ENCODE measurements at places on chromosomes 5 and 9. TPM values are rescaled to one million over a fixed set of nuclear protein-coding genes. Genes with fewer than 3 reads are reported as not detected.

DNA sequence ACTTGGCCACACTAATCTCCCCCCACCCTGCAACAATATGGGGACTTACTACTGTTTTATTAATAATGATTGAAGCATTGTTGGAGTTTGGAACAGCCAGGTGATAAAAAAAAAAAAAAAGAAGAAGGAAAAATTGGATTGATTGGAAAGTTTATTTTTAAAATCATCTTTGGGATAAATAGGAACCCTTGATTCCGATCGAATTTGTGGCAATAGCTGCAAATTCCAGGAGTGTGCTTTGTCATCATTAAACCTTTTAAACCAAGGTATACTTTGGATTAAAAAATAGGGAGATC lies 907 bp upstream of the NR2F1 start:
- no peak for DNase-seq

DNA sequence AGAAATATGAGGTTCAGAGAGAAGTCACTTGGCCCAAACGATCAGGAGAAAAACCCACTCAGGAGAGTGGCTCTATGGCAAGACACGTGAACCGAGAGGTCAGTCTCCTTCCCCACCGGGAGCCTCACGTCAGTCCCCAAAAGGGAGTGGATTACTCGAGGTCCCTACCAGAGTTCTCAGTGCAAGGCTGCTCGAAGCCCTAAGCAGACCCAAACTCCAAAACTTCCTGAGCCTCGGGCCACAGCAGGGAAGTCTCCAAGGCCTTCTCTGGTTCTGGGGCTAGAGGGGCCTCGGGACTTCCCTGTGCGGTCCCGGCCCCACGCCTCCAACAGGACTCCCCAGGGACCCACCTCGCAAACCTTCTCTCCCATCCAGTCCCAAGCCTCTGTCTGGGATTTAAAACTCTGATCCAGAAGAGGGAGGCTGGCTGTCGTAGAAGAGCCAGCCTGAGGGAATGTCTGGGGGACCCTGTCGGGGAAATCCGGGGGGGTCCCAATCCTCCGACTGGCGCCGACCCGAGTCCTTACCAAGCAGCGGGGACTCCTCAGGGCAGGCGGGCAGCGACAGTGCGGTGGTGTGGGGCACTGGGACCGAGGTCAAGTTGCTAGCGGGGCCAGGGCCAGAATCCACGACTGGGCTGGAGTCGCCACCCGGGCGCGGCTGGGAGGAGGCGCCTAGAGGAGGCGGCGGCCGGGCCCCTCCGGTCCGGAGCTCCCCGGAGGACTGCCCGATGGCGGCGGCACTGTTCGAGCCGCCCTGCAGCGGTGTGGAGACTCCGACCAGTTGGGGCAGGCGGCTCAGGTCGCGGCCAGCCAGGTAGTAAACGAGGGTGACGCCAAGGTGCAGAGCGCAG lies 679 bp downstream of the B4GALT1 start:
- peak; percentile 66 for DNase-seq

DNA sequence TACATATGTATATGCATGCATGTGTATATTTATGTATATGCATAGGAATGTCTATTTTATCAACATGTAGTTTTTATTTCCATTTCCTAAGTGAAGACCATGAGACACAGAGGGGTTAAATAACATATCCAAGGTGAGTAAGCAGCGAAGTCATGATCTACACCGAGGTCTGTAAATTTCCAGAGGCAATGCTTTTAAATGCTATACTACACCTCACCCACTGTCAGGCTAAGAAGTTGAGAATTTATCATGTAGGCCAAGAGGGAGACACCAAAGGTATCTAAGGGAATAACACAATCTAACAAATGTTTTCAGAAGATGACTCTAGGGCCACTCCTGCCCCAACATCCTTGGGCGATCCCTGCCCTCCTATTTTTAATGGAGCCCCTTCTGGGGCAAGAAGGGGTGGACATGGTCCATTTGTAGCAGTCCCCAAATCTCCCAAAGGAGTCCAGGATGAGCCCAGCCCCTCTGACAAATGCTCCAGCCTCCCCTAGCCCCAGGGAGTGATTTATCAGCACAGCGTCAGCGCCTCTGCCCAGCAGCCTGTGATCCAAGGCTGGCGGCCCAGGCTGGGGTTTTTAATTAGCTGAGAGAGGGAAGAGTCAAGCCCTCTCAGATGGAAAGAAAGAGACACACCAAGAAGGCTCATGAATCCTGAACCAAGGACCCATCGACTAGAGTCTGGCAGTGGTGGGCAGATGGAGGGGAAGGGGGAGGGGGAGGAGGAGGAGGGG lies 339.9 kb downstream of the ASTN2 start:
- DNase-seq, result peak; percentile 64

DNA sequence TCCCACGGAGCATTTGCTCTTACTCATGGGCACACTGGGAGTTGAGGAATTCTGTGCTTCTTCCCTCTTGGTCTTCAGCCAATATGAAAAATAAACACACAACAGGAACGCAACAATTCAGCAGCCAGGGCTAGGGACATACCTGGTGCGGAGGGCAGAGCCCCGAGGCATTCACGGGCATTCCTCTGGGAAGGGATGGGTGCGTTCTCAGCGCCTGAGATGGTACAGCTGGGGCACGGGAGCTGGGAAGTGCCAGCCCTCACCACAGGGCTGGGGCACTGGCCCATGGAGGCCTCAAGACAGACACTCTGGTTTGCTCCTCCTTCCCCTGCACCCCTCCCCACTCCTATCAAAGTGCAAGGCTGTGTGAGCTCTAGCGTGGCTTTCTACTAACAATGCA lies 2.1 kb downstream of the SLC6A3 start:
- DNase-seq, result peak; percentile 59

AMBP gene
- 43.5 TPM for polyA plus RNA-seq

DNA sequence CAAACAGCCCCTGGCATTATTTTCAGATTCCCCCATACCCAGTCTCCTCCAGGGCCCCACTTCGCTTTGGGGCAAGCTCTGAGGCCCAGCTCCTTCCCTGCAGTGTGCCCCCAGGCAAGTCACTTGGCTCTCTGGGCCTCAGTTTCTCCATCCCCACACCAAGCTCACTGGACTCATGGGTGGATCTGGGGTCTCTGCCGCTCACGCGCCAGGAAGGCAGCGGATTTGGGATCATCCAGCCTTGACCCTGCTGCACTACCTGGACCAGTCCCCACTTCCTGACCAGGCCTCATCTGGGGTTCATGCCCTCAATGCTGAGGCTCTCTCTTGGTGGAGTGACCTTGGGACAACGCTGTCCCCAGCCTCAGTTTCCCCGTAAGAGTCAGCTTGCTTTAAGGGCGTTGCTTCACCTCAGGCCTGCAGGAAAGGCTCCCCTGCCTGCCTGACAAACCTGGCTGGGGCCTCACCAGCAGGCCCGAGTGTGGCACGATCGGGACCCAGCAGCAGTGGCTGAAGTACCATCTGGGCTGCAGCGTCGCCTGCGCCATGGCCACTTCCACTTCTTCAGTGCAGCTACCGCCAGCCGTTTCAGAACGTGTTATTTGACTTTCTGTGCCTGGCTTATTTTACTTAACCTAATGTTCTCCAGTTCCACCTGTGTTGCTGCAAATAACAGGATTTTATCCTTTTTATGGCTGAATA lies 519.6 kb upstream of the SEMA6A start:
- DNase-seq, result no peak

DNA sequence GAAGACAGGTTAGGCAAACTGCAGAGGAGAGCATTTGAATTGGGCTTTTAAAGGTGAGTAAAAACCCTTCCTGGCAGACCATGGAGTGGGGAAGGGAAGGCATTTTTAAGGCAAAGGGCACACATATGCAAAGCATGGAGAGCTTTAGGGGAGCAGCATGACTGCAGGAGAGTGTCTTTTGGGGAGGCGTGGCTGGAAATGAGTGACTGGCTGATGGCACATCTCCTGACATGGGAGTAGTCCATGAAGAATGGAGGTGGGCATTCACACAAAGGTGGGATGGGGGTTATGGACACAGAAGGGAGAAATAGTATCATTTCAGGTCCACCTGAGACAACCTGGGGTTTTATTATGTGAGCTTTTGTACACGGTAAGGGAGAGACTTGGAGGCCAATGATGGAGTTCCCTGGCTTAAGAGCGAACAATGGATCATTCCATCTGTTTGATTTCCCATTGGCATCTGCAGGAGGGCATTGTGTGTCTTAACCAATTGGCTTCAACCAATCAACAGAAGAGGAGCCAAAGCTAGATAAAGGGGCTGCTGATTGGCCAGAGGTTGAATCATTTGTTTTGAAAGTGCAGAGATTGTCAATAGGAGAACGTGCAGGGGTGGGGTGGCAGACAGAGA lies 2.1 kb downstream of the NSG2 start:
- no peak for DNase-seq
